ENCODE measurements at places on chromosomes 3 and 15. TPM values are rescaled to one million over a fixed set of nuclear protein-coding genes. Genes with fewer than 3 reads are reported as not detected.

The SH2D7 gene
- not detected for total RNA-seq

The TMF1 gene
- total RNA-seq: 42.6 TPM

GRCh38 chr3:175716446-175716845 is 857.3 kb downstream of the NAALADL2 start:
- no peak for ATAC-seq

DNA sequence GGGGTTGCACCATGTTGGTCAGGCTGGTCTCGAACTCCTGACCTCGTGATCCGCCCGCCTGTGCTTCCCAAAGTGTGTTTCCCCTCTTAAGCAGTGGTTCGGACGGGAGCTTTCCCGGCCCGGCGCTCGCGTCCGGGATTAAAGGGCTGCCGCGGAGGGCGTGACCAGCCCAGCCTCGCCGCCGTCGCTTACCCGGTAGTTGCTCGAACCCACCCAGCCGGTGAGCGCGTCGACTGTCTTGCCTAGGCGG is 513 bp downstream of the CLASP2 start:
- ATAC-seq: peak; percentile 62

DNA sequence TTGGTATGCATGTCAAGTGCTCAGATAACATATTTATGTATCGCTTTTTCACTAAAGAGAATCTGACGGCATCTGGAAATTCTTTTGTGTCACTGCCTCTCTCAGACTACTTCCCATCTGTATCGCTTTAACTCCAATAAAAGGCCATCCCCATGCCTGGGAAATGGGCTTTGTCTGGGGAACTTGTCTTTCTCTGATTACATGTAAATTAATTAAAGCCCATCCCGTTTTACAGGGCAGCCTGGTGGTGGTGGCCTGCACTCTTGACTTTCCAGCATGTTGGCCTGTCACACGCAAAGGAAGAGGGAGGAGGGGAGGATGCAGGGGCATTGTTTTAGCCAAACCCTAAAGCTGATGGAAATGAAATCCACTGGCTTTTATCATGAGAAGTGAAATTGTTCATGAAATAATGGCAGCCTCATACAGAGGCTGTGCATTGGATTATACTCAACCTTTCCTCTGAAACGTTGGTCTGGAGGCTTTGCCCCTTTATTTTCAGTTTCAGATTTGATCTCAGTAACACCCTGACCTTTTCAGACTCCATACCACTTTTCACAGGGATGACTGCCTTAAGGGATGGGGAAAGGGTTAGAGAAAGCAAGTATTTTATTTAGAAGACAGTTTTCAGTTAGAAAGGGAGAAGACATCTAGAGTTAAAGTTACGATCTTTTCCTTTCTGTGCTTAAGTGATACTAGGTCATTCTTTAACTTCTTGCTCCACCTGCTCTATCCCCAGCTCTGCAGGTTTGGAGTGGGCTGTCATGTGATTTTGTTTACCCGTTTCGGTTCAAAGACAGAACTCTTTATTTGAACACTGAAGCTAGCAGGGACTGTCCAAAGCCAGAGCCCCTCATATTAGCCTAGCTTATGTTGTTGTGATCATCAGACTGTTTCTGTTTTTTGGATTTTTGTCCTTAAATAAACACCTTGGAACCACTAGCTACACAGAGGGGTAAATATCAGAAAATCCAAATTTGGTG is 94.6 kb upstream of the CTDSPL start:
- no peak for ATAC-seq

All from activated T-helper 17 cell treated with anti-CD3 and anti-CD28 coated beads, Interleukin-2, amount 50 U/mL, for 72 hours (primary cell).